Activated CD8-positive, alpha-beta memory T cell treated with anti-CD3 and anti-CD28 coated beads for 24 hours (primary cell): ENCODE measurements at places on chromosomes 1 and 21.

- DNase-seq, result no peak
These were observed 80.5 kb upstream of the WARS2 start for GRCh38 chr1:119220991-119221390.

GRCh38 chr21:15848634-15849560 is 119.1 kb downstream of the USP25 start:
- no peak for DNase-seq

- DNase-seq, result no peak
These were observed 213.5 kb upstream of the NRIP1 start for GRCh38 chr21:15278279-15278678.

GRCh38 chr1:216498277-216498676 is 75.0 kb upstream of the USH2A start:
- DNase-seq, result no peak

- no peak for DNase-seq
These were observed 5.6 kb upstream of the YBX1 start for GRCh38 chr1:42676534-42677087.

- DNase-seq, result no peak
These were observed 51.2 kb downstream of the TRAF5 start for GRCh38 chr1:211377539-211378450.

DNA sequence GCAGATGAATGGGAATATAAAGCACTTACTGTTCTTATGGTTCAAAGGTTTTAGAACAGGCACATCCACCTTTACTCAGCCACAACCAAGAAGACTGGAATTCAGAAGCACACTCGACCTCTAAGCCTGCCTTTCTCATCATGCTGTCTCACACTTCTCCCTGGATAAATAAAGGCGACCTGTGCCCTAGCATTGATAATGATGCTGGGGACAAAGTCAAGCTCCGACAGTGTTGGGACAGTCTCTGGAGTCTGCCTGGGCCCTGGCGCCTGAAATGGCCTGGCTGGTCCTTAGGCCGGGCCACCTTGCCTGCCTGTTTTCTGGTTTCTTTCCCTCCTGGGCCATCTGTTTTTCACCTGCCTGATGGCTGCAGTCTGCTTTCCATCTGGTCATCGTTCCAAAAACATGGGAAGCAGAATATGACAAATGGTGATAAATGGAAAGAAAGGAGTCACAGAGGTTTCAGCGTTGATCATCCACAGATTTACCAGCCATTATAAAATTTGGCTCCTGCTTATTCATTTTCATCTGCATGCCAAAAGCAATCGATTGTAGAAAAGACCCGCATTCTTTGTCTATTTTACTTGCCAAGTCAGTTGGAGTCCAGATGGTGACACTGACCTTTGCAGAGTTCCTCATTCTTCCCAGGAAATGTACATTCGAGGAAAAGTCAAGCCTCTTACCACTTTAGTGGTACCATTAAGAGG is 91.2 kb upstream of the KCNJ15 start:
- no peak for DNase-seq

- peak; percentile 91 for DNase-seq
These were observed 1.3 kb downstream of the HES3 start for GRCh38 chr1:6245086-6245868.

- no peak for DNase-seq
These were observed 82.1 kb upstream of the DUSP10 start for GRCh38 chr1:221824025-221824424.

GRCh38 chr1:212915245-212916091 is 34.9 kb upstream of the VASH2 start:
- no peak for DNase-seq

DNA sequence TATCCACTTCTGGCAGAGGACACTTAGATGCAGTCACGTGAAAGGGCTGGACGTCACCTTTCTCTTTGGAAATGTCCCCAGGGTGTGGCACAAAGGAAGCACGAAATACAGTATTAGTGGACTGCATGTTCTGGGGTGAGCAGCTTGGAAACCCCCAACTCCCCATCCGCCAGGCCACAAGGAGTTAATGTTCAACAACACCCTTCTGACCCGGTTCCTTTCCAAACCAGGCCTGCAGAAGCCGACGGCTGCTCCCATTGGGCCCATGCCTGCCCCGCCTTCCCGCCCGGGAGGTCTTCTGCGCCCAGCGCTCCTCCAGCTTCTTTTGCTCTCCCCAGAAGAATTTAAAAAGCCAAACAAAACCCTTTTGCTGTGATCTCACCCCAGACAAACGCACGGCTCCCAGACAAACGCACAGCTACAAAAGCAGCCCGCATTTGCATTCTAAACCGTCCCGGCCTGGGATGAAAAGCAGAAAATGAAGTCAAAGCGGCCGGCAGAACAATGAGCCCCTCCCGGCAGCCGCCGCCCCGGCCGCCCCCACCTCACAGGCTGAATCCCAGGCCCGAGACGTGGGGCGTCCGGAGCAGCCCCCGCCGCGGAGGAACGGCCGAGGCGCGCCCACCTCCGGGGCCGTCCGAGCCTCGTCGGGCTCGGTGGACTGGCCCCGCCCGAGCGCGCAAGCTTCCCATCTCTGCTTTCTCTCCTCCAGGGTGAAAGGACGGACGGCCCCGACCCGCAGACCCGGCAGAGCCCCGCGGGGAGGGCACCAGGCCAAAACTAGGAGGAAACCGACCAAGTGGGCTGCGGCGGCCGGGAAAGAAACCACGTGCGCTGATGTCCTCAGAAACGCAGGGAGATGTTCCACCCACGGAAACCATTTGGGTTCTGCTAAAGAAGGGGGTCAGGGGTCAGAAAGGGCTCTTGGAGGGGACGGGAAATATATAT is 101.9 kb downstream of the PLPP3 start:
- no peak for DNase-seq

- no peak for DNase-seq
These were observed 209.2 kb upstream of the GRIK3 start for GRCh38 chr1:37243368-37244082.

DNA sequence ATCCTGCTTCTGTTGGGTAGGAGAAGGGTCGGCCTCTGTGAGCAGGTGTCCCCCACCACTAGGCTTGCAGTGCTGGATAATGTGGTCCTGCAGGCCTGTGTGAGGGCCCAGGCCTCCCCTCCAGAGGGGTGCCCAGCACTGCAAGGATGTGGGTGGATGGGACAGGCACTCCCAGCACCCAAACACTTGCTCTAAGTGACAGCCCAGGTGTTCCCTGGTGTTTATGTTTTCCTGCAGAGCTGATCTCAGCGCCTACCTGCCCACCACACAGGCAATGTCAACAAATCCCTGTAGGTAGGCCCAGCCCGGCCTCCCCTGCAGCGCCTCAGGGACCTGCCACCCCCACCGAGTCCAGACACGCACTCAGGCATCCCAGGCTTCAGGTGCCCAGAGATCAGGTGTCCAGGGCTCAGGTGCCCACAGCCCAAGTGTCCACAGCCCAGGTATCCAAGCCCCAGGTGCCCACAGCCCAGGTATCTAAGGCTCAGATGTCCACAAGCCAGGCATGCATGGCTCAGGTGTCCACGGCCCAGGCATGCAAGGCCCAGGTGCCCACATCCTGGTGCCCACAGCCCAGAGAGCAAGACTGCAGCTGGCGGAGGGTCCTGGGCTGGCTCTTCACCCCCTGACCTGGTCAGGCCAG is 59.2 kb downstream of the WNT9A start:
- peak; percentile 56 for DNase-seq

DNA sequence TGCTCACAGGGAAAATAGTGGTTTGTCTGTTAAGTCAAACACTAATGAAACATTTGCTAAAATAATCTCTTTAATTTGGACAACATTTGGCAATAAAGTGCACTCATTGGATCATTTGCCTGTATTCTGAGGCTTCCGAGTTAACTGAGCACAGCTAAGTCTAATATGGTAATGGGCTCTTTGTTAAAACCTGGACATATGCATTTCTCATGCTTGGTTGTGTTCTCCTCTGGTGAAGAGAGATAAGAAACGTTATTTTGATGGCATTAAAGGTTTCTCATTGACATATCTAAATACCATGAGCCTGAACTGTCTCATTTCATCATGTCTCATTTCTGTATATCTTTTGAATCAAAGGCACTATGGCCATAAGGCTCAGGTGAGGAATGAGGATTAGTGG is 13.4 kb upstream of the NRIP1 start:
- no peak for DNase-seq

GRCh38 chr1:105102371-105102770 is 1352.7 kb downstream of the AMY1C start:
- DNase-seq, result no peak

DNA sequence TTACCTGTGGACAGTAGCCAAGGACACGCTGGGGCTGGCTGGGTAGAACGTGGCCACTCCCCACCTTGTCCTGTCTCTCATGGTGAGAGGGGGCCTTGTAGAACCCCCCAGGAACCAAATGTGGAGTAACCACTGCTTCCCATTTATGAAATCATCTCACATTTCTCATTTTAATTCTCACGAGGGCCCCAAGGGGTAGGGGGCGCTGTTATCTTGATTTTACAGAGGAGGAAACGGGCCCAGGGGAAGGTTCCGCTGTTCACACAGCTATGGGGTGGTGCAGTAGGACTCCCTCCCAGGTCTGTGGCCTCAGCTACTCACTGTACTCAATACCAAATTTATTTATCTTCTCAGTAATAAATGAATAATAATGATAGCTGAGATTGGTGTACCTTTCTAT is 5.5 kb downstream of the SMPDL3B start:
- DNase-seq, result peak; percentile 85

DNA sequence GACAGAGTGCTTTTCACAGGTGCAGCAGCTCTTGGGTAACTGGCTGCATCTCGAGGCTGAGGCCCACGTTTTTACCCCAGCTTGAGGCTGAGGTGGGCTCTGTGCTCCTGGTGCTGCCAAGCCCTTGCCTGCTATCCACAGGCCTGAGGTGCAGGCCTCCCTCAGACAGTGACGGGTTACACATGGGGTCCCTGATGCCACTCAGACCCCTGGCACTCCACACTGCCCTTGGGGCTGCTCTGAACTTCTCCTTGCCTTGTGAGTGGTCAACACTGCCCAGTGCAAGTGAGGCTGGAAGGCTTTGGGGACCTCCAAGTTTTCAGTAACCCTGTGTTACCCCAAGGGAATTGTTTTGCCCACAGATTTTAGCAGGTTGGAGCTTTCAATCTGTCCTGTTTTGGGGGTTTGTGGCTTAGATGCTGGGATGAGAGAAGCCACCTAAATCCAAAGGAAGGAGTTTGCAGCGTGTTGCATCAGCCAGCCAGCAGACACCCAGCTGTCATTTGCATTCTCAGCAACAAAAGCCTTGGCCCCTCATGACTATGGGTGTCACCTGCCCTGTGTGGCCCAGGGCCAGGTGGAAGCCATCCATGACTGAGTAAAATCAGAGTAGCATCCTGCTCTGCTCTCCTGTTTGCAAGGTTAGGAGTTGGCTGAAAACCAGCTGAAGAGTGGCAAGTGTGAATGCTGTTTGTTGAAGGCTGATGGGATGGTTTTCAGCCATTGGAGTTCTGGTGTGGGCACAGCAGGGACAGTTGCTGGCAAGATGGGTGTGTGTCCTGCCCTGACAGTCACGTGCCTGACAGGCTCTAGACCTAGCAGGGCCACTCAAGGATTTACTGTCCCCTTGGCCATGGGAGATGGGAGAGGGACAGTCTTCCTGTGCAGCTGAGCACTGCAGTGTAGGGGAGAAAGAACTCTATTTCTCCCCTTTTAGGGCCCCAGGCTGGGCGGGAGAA is 3.2 kb downstream of the RNF187 start:
- DNase-seq, result no peak

GRCh38 chr1:60271041-60271440 is 197.5 kb upstream of the C1orf87 start:
- no peak for DNase-seq

- DNase-seq, result no peak
These were observed 62.9 kb upstream of the CNTN2 start for GRCh38 chr1:204979891-204980649.

DNA sequence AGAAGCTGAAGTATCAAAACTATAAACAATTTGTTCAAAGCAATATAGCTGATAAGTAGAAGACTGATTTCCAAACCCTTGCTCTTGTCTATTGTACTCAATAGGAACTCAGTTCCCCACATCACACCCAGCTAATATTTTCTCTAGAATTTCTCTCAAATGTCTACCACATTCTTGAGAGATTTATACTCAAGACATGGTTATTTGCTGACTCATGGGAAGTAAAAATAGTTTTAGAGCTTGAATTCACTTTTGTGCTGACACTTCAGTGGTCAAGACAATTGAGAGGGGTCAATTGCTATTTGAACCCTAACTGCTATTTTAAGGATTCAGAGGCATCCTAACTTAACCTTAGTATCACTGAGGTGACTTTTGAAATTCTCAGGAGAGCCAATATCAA is 99.0 kb downstream of the TNNI3K start:
- no peak for DNase-seq

GRCh38 chr21:38208118-38208517 is 48.7 kb upstream of the KCNJ15 start:
- DNase-seq, result no peak

DNA sequence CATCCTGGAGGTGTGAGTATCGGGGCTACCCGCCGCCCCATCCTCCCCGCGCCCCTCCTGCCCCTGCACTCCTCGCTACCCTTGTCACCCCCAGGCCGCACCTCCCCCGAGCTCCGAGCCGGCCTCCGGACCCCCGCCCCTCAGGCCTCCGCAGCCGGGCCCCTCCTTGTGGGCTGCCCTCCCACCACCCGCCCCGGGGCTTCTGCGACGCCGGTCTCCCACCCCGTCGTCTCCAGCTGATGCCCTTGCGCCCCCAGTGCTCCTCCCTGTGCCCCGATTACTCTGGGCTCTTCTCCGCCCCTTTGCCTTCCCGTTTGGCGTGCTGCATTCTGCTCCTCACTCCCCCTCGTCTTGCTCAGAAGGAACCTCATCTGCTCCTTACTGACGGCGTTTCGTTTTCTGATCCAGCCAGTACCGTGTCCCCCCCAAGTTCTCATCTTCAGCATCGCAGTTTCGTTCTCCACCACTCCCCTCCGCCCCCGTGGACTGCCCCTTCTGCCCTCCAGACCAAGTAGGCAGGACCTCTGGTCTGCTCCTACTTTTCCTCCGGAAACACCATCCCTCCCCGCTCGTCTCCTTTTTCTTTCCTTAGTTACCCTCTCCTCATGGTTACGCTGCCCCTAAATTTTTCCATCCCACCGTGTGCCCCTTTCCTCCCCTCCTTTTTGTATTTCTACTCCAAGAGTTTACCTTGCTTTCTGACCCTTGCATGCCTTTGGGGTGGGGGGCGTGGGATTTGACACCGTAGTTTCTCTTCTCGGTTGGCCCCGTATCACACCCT is 841 bp downstream of the SNX27 start:
- DNase-seq, result no peak

DNA sequence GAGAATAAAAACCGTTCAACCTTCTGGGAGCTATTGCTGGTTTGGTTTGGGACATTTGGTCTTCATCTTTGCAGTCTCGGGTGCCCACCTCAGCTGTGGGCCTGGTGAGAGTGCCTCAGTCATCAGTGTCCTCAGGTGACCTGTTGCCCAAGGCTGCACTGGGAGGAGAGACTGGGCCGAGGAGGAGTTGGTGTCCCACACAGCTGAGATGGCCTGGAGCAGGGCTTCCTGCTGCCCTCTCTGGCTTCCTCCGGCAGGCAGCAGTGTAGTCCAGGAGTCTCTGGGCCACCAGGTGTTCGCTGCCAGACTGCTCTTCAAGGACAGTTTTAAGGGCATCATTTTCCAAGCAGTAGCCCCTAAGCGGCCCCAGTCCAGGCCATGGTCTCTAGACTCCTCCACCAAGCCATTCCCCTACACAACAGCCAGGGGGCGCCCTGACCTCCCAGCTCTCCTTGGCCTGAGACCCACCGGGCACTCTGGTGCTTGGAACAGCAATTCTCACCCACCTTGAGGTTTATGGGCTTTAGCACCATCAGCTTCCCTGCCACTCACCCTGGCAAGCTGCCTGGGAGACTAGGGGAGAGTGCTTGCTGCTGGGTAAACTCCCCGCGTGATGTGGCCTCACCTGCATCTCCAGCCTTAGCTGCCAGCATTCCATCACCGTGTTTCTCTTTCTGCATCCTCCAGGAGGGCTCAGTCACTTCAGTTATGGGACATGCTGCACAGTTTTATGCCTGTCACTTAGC is 9.1 kb upstream of the SYTL1 start:
- DNase-seq, result peak; percentile 80
